ENCODE measurements at places on chromosomes 6 and 20.

GRCh38 chr6:146111881-146112450 lies 83.1 kb downstream of the GRM1 start:
- no peak for DNase-seq

GRCh38 chr6:142902636-142903053 lies 42.3 kb downstream of the HIVEP2 start:
- peak; percentile 33 for DNase-seq

- no peak for DNase-seq
Measured at GRCh38 chr20:46802722-46803121, 91.9 kb upstream of the EYA2 start.

- DNase-seq = no peak
Measured at GRCh38 chr6:129440691-129441090, 269.3 kb downstream of the ARHGAP18 start.

- DNase-seq = no peak
Measured at GRCh38 chr6:164102693-164103092, 688.2 kb downstream of the QKI start.

- DNase-seq = no peak
Measured at GRCh38 chr6:161269310-161269709, 4.6 kb downstream of the AGPAT4 start.

- DNase-seq = no peak
Measured at GRCh38 chr6:126614642-126615504, 275.0 kb downstream of the CENPW start.

DNA sequence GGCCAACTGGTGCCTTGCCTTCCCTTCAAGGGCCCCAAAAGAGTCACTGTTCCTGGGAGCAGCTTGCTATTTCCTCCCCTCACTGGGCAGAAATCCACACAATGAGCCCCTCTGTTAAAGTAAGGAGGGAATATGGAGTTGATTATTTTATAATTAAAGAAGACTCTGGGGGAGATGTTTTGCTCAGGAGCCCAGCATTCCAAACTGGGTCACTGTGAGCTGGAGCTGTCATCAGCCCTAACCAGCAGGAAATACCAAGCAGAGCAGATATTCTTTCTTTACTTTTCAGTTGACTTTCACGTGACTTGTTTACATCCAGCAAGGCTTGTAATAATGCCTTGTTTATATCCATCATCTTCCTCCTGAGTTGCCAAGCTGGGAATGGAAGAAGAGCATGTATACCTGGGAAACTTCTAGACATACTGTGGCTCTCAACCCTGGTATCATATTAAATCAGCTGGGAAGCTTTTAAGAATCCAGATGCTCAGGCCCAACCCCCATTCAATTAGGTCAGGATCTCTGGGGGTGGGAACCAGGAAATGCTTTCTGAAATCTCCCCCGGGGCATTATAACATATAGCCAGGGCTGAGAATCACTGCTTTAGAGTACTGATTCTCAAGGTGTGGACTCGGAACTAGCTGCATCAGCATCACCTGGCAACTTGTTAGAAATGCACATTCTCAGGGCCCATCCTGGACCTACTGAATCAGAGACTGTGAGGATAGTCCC lies 175.6 kb upstream of the MYLIP start:
- no peak for DNase-seq

GRCh38 chr20:57475388-57476083 lies 49.4 kb downstream of the CTCFL start:
- no peak for DNase-seq

DNA sequence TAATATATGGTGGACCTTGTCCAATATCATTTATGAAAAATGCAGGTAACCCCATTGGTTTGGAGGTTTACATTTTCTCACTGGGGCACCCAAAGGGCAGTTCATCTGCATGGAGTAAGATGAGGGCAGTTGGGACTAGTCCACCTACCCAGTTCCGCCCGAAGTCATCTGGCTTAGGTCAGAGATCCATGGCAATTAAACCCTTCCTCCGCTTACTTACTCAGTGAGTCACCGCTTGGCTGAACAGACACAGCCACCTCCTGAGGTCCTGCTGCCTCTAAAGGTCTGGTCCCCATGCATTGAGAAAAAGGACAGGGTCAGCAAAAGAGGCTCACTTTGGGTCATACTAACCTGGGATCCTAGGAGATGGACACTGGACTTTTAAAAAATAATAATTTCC lies 102.9 kb upstream of the PRL start:
- DNase-seq = no peak

- DNase-seq = no peak
Measured at GRCh38 chr6:5123296-5124143, 38.4 kb downstream of the PPP1R3G start.

- DNase-seq = peak; percentile 39
Measured at GRCh38 chr6:110823146-110823545, 7.9 kb upstream of the CDK19 start.

- DNase-seq = no peak
Measured at GRCh38 chr20:20547221-20547875, 165.1 kb downstream of the RALGAPA2 start.

DNA sequence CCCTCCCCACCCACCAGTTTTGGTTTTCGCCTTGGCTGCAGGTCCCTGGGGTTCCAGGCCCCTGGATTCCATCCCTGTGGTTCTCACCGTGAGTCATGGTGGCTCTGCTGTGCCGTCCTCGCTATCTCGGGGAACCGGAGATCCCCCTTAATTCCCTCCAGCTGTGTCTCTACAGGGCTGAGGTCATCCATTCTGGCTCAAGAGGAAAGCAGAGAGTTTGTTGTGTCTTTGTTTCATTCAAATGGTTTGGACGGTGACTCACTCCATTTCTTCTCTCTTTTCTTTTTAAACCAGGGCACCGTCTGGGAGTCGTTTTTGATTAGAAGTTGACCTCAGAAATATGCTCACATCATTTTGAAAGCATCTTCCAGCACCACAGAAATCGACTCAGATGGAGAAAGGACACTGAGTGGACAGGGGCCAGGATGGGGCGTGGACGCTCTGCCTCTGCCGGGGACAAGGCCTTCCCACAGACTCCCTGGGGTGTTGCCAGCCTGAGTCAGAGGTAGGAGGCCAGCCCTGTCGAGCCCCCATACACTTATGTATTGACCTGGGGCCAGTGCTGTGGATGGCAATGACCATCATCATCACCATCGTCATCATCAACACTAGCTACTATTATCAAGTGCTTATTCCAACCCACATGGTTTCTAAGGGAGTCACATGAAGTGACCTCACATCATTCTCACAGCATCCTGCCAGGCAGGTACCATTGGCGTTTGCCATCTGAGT lies 176.2 kb downstream of the NFATC2 start:
- no peak for DNase-seq

- no peak for DNase-seq
Measured at GRCh38 chr6:157539900-157540752, 159.1 kb downstream of the ZDHHC14 start.
